ENCODE measurements at places on chromosomes 4 and X. TPM values are rescaled to one million over a fixed set of nuclear protein-coding genes. Genes with fewer than 3 reads are reported as not detected.

DNA sequence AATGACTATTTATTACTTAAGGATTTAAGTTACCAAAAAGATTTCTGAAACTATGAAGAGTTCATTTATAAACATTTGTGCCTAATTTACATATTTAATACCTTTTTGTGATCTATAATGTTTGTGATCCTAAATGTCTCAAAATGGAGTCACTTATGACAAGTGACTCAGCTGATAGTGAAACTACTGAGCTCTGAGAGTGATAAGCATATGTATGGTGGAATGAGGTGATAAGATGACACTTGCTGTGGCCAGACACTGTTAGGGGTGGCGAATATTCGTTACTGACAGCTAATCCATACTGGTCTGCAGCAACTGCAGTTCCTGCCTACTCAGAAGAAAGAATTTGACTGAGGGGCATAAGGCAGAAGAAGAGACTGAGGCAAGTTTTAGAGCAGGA, 5.5 kb upstream of the NXF3 start:
- no peak for DNase-seq

The MUC7 gene
- not detected for total RNA-seq

The AFM gene
- total RNA-seq = not detected

DNA sequence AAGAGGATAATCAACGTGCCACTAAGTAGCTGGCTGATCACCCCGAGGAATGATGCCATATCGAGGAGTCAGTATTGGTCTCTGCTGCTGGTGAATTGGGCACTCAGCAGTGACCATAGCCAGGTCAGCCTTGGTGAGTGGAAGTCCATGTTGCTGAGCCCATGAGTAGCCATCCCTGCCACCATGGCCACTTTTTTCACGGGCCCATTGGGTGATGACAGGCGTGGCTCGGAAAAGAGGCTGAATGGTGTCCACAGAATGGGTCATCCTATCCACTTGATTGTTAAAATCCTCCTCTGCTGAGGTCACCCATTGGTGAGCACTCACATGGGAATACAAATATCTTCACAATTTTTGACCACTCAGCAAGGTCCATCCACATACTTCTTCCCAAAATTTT, 114.4 kb downstream of the UBE2NL start:
- DNase-seq = no peak

GRCh38 chr4:144644368-144645101, 1.4 kb upstream of the HHIP start:
- DNase-seq = no peak

- no peak for DNase-seq
These were observed 28.9 kb upstream of the APELA start for GRCh38 chr4:164847967-164848649.

The DMRTC1 gene
- total RNA-seq = not detected

DNA sequence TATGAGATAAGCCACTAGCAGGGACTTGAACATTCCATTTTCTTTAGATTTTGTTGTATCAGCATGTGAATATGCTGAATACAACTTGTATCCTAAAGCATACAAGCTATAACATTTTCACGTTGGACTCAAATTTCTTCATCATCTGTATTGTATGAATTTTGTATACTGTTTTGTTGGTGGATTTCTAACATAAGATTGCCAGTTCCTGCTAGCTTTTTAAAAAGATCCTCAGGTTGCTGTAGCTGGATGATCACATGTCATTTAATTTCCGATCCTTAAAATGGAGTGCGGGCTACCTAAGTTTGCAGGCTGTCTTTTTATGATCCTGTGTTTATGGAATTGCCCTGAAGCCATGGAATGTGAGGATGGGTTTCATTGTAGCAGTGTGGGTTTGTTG, 6.9 kb downstream of the PDLIM5 start:
- DNase-seq = no peak

The DSPP gene
- not detected for total RNA-seq

DNA sequence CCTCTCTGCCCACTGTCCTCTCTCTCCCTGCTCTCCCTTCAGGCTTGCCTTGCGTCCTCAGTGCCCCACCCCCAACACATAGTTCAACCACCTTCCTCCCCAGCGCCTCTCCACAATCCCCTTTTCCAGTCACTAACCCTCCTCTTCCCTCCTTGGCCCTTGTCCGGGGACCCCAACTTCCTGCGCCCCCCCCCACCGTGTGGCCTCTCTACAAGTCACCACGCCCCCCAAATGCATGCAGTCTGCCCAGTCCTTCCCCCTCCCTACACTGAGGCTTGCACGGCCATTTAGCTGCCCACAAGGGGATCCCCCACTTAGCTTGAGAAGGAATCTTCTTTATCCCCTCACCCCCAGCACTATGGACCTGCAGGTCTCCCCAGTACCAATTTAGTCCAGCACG, 569 bp downstream of the CXCR3 start:
- no peak for DNase-seq

GRCh38 chr4:119039779-119040178, 95.9 kb upstream of the MYOZ2 start:
- DNase-seq = no peak

DNA sequence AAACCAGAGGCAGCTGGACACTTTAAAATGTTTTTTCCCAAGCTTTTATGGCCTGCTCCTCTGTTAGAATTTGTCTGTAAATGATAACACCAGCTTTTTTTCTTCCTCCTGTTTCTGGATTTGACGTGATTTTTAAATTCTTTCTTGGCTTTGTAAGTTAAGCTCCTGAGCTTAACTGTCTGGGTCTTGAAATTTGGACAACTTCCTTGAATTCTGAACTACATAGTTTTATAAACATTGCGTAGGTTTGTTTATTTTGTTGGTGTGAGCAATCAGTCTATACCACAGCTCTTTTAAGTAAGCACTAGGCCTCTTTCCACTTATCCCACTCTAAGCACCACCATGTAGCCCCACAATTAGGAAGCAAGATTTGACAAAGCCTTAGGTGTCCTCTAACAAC, 144.4 kb upstream of the GUCY1A1 start:
- DNase-seq = no peak
